CD8-positive, alpha-beta memory T cell (primary cell): ENCODE measurements at places on chromosomes 5 and 9.

GRCh38 chr5:41925555-41925951, 472 bp downstream of the FBXO4 start:
- no peaks in the 10 kb centered on the region for H3K27me3 ChIP-seq
- H3K4me1 ChIP-seq = peaks cover 12% of the 10 kb centered on the region
- no peaks in the 10 kb centered on the region for H3K36me3 ChIP-seq
- peak overlapping the region; percentile 78 for H3K4me3 ChIP-seq
- DNase-seq = no peak
- H3K27ac ChIP-seq = peak overlapping the region; percentile 98

DNA sequence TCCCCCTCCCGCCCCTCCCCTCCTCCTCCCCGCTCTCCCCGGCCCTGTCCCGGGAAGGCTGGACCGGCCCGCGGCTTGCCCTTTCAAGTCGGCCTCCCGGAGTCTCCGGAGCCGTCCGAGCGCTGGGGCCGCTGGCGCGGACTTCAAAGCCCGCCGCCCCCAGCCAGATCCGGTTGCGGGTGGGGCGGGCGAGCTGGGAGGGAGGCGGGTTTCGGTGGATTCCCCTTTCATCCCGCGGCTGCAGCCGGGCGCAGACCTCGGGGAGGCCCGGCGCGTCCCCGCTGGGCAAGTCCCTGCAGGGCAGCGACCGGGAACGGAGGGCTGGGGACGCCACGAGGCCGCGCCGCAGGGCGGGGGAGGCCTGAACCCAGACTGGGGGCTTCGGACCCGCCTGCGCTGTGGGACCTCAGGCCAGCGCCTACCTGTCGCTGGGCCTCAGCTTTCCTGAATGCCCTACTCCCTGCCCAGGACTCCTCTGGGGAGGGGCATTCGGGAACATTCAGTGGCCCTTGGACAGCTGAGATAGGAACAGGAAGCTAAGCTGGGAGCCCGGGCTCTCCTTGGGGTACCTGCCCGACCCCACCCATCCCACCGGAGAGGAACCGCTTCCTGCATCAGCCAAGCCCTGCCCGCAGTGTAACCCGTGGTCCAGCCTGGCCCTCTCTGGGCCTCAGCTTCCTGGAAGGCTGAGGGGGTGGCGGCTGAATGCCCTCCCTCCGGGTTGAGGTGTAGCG, 23.4 kb downstream of the C9orf50 start:
- H3K4me1 ChIP-seq = peaks cover 14% of the 10 kb centered on the region
- H3K4me3 ChIP-seq = peak overlapping the region; percentile 36
- H3K36me3 ChIP-seq = no peaks in the 10 kb centered on the region
- H3K27ac ChIP-seq = no peak overlapping the region

GRCh38 chr5:171055875-171056454, 194.1 kb downstream of the RANBP17 start:
- H3K4me3 ChIP-seq = no peak overlapping the region
- no peaks in the 10 kb centered on the region for H3K36me3 ChIP-seq
- H3K27ac ChIP-seq = no peak overlapping the region
- no peaks in the 10 kb centered on the region for H3K4me1 ChIP-seq
- no peaks in the 10 kb centered on the region for H3K27me3 ChIP-seq
- no peak for DNase-seq

DNA sequence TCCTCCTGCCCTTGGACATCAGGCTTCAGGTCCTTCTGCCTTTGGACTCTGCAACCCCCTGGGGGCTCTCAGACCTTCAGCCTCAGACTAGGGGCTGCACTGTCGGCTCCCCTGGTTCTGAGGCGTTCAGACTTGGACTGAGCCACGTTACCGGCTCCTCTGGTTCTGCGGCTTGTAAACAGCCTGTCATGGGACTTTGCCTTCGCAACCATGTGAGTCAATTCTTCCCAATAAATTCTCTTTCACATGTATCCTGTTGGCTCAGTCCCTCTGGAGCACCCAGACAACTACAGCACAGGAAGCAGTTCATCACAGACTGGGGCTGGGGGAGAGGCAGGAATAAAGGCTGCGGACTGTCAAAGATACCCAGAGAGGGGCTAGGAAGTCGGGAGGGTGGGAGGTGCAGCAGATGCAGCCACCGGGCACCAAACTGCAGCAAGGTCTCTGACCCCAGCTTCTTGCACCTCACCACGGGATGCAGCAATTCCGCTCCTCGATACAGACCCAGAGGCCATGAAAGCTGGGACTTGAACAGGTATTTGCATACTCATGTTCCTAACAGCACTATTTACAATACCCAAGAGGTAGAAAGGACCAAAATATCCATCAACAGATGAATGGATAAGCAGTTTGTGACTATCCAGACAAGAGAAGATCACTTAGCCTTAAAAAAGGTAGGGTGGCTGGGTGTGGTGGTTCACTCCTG, 100.8 kb downstream of the COL23A1 start:
- no peak overlapping the region for H3K27ac ChIP-seq
- no peak overlapping the region for H3K4me3 ChIP-seq
- no peaks in the 10 kb centered on the region for H3K36me3 ChIP-seq
- H3K27me3 ChIP-seq = no peaks in the 10 kb centered on the region

GRCh38 chr9:133951265-133951664, 40.9 kb downstream of the VAV2 start:
- H3K4me3 ChIP-seq = no peak overlapping the region
- no peak for DNase-seq
- H3K27ac ChIP-seq = no peak overlapping the region
- H3K36me3 ChIP-seq = no peaks in the 10 kb centered on the region
- H3K27me3 ChIP-seq = no peaks in the 10 kb centered on the region

- DNase-seq = no peak
- no peaks in the 10 kb centered on the region for H3K36me3 ChIP-seq
- H3K27ac ChIP-seq = no peak overlapping the region
- H3K4me3 ChIP-seq = no peak overlapping the region
- no peaks in the 10 kb centered on the region for H3K27me3 ChIP-seq
- no peaks in the 10 kb centered on the region for H3K4me1 ChIP-seq
Observed at GRCh38 chr5:15992918-15993317, 186.7 kb downstream of the MARCHF11 start.

- no peak overlapping the region for H3K4me3 ChIP-seq
- no peaks in the 10 kb centered on the region for H3K27me3 ChIP-seq
- H3K27ac ChIP-seq = no peak overlapping the region
- no peaks in the 10 kb centered on the region for H3K36me3 ChIP-seq
Observed at GRCh38 chr9:108270561-108270960, 585.2 kb downstream of the ACTL7B start.

DNA sequence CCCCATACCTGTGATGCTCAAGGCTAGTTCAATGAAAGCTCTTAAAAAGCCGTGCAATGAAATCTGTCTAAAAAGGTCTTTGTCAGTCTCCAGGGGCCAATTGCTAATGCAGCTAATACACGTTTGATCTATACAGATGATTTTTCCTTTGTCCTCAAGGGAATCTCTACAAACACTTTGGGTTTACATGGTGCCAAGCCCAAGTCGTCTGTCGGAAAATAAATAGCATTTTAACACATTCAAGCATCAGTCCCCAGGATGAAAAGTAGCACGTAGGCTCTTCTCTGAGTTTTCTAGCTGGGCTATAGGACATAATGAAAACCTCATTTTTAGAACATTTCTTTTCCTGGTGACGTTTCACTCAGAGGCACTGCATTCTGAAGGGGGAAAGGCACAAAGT, 477.4 kb upstream of the WWC1 start:
- H3K4me1 ChIP-seq = no peaks in the 10 kb centered on the region
- no peaks in the 10 kb centered on the region for H3K27me3 ChIP-seq
- no peak overlapping the region for H3K4me3 ChIP-seq
- DNase-seq = no peak
- H3K36me3 ChIP-seq = no peaks in the 10 kb centered on the region

DNA sequence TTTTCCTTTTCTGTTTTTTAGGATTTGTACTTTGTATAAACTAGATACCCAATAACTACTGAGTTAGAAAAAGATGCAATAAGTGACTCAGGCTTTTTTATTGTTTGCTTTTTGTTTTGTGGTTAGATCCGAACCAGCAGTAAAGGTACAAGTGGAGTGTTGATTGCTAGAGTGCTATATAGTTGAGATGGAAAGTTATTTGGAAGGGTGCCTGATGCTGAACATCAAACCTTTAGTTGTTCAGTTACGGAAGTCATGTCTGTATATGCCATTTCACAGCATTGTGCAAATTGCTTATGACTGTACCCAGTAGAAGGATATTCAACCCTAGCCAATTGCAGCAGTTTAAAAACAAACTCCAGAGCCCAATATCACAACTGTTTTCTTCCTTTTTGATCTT, 285.1 kb downstream of the MAT2B start:
- DNase-seq = no peak
- no peaks in the 10 kb centered on the region for H3K36me3 ChIP-seq
- H3K4me3 ChIP-seq = no peak overlapping the region
- H3K4me1 ChIP-seq = no peaks in the 10 kb centered on the region
- no peak overlapping the region for H3K27ac ChIP-seq
- no peaks in the 10 kb centered on the region for H3K27me3 ChIP-seq

DNA sequence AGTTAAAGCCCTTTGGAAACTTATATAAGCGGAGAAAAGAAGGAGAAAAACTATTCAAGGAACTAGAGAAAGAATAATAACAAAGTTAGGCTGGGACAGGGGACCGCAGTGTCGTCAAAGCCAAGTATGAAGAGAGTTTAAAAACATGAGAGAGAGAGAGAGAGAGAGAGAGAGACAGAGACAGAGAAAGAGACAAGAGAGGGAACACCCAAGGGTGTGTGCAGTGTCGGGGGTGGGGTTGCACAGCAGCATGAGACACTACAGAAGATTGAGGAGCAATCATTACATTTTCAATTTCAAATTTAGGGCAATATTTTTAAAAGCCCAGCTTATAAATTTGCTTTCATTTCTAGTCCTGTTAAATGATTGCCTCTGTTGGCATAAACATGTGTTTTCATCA, 74.3 kb downstream of the NNT start:
- no peak for DNase-seq
- H3K4me1 ChIP-seq = no peaks in the 10 kb centered on the region
- no peak overlapping the region for H3K4me3 ChIP-seq
- H3K27me3 ChIP-seq = no peaks in the 10 kb centered on the region
- no peaks in the 10 kb centered on the region for H3K36me3 ChIP-seq

DNA sequence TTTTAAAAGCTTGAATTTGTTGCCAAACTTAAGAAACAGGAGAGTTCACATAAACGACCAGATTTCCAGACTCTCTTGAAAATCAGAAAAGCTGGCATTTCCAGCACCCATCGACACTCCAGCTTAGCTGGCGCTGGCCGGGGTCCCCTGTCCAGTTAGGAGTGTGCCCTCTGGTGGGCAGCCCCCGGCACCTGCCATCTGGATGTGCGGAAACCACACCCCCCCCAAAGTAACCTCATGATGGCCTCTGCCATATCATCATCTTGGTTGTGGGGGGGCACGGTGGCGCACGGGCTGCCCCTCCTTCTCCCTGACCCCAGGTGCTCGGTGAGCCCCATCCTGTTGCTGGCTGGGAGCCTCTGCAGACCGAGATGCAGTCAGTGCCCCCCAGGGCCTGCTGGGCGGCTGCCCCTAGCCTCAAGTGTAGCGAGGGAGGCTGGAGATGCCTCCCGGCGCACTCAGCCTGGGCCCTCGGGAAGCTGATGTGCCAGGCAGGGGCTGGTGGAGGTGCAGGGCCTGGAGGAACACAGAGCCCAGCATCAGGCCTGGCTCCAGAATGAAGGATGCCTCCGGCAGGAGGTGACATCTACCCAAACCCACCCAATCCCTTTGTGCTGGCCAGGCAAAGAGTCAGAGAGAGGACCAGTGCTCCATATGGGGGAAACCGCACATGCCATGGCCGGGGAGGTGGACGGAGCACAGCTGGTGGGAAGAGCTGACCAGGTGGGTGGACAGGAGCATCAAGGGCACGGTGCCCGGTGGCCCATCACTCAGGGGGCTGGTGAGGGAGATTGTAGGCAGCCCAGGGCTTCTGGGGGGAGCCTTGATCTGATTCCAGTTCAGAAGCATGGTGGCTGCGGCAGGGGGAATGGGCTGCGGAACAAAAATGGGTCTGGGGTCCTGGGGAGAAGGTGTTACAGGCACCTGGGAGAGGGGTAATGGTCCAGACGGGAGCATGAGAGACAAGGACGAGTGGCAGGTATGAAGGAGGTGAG, 70.6 kb downstream of the ADAMTS2 start:
- DNase-seq = peak; percentile 43
- no peaks in the 10 kb centered on the region for H3K27me3 ChIP-seq
- H3K27ac ChIP-seq = no peak overlapping the region
- H3K4me1 ChIP-seq = no peaks in the 10 kb centered on the region
- no peaks in the 10 kb centered on the region for H3K36me3 ChIP-seq
- no peak overlapping the region for H3K4me3 ChIP-seq

DNA sequence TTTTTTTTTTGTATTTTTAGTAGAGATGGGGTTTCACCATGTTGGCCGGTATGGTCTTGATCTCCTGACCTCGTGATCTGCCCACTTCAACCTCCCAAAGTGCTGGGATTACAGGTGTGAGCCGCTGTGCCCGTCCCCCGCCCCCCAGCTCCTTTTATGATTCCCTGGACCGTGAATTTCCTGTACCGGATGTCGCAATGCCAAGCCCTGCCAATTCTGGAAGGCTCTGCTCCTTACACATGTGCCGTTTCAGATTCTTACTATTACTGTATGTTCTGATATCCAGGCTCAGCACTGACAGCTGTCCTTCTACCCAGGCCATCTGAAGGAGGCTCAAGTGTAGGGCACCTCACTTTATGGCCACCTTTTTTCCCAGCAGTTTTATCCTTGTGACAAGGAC, 100.1 kb downstream of the PLCXD3 start:
- no peaks in the 10 kb centered on the region for H3K27me3 ChIP-seq
- no peaks in the 10 kb centered on the region for H3K36me3 ChIP-seq
- H3K4me3 ChIP-seq = no peak overlapping the region
- H3K27ac ChIP-seq = no peak overlapping the region

DNA sequence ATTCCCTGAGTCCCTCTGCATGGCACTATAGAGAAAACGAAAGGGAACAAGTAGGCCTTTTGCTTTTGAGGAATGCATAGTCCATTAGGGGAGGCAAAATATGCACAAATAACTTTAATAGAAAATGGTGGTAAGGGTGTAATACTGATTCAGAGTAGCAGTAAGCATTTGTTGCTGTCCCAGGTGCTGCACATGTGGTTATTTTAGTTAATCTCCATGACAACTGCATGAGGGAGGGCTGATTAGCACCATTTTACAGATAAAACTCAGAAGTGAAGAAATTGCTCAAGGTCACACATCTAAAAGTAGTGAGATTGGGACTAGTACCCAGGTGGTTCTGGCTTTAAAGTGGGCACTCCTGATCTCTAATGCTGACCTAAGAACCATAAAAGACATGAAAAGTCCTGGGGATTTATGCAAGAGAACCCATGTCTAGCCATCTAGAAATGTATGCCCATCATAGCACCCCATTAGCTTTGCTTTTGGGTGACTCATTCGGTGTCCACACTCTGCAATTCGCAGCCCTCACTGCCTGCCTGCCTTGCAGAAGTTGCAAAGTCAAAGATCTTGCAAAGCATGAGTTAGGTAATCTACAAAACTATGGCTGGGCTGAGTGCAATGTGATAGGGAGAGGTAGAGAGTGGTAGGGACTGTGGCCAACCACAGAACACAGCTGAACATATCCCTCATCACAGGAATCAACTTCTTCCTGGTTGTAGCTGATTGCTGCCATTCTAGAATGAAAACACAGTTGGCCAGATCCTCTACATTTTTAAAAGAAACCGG, 195.2 kb downstream of the PTTG1 start:
- no peaks in the 10 kb centered on the region for H3K27me3 ChIP-seq
- H3K36me3 ChIP-seq = no peaks in the 10 kb centered on the region
- no peak for DNase-seq
- H3K4me1 ChIP-seq = no peaks in the 10 kb centered on the region
- H3K4me3 ChIP-seq = no peak overlapping the region
- H3K27ac ChIP-seq = no peak overlapping the region

GRCh38 chr5:125829349-125829748, 593.9 kb upstream of the GRAMD2B start:
- H3K36me3 ChIP-seq = no peaks in the 10 kb centered on the region
- no peaks in the 10 kb centered on the region for H3K4me1 ChIP-seq
- no peak for DNase-seq
- H3K4me3 ChIP-seq = no peak overlapping the region
- H3K27me3 ChIP-seq = no peaks in the 10 kb centered on the region
